Cerebellar nuclear complex (tissue), 1 donor: ENCODE measurements at places on chromosomes 7 and 10.

DNA sequence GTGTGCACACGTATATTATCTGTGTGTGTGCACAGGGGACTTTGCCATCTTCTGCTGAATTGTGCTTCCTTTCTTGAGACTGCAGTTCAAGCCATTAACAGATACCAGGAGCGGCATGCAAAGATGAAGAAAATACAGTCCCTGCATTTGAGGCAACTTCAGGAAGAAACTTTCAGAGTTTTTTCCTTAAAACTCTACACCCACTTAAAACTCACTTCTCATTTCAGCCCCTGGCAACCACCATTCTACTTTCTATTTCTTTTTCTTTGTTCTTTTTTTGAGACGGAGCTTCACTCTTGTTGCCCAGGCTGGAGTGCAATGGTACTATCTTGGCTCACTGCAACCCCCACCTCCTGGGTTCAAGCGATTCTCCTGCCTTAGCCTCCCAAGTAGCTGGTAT, 448.9 kb upstream of the ZMIZ1 start:
- no peak for DNase-seq

DNA sequence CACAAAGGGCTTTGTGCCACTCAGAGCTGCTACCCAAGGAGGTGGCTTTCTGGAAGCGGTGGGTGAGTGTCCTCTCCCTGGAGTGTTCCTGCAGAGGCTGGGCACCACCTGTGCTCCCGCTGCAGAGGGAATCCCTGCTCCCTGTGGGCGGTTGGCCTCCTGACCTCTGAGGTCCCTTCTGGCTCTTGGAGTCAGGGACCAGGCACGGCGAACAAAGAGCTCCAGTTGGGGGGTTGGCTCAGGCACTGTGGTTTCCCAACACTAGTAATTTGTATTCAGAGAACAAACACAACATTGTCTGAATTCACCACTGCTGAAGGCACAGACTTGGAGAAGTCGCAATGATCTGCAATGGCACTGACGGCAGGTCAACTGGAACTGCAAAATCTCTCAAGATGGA, 328.9 kb downstream of the PRPF18 start:
- no peak for DNase-seq

- DNase-seq: no peak
These were observed 231.0 kb upstream of the LYZL1 start for GRCh38 chr10:29057822-29058331.

GRCh38 chr7:154736389-154736788, 266.5 kb downstream of the PAXIP1 start:
- no peak for DNase-seq

- DNase-seq: no peak
These were observed 288.2 kb upstream of the ZMIZ1 start for GRCh38 chr10:78780551-78780961.

DNA sequence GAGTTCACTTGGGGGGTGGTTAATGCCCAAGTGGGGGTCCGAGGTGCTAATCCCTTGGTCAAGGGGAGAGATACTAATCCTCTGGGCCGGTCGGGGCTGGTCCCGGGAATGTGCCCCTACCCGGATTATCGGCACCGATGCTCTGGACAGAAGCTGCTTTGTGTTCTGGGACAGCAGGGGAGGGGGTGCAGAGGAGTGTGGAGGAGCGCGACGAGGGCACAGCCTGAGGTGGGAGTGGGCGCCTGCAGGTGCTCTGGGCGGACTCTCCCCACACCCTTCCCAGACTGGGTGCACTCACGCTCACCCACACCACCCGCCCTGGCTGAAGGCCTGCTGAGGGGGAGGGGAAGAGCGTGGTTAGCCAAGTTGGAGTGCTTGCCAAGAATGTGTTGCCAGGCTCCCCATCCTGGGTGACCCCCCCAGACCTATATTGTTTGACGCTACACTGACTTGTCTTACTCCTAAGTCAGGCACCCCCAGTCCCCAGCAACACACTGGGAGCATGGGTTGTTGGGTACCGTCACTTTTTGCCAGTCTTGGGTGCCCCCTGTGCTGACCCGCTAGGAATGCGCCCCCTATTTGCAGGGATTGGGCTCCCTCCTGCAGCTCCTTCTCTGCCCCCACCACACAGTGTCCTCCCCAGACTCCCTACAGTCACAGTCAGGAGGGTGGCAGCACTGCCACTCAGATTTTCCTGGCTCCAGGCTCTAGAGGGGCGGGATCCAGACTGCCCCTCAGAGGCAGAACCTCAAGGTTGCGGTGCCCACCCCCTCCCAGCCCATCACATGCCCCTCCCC, 1.2 kb downstream of the SLC4A2 start:
- DNase-seq: no peak

DNA sequence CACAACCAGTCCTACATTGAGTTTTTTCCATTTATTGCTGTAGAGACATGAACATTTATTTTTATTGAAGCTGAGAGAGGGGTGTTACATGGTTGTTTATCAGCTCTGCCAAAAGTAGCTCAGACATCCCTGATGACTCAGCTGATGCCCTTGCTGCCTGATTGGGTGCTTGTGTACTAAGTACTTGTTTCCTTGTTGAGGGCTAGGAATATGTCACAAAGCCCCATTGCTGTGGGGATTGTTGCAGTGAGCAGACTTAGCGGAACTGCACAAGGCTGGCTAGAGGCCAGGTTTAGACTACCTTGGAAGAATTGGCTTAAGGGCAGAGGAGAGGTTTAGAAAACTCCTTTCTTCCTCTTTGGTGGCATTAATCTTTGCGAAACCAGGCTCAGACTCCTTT, 110.6 kb downstream of the AUTS2 start:
- DNase-seq: no peak

DNA sequence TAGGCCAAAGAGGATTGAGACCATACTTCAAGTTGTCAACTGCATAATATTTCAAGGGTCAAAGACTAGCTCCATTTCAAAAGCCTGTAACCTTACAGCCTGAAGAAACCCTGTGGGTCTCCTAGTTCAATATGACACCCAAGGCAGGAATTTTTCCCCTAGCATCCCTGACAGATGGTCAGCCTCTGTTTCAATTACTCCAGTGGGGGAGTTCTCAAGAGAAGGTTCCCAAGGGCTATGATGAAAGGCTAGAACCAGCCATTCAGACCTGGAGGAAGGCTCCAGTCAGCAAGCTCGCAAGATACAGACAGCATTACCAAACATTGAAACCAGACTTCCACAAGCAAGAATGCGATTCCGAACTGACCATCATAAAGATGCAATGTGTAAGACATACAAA, 1.6 kb downstream of the HTR7 start:
- DNase-seq: no peak

DNA sequence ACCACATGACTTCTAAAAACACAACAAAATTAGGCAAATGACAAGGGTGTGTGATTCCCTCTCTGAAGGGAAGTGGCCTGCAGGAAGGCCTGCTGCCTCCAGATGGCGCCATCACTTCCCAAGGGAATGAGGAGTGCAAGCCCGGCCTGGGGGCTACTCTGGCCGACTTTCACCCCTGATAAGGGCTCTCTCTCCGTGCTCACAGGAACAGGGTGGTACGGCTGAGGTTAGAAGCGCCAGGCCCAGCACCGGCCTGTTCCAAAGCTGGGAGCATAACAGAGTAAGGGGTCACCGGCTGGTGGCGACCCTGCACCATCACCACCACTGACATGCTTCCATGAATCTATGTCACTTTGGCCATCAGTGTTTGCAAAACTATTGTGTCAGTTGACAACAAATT, 13.1 kb downstream of the RBP3 start:
- no peak for DNase-seq

DNA sequence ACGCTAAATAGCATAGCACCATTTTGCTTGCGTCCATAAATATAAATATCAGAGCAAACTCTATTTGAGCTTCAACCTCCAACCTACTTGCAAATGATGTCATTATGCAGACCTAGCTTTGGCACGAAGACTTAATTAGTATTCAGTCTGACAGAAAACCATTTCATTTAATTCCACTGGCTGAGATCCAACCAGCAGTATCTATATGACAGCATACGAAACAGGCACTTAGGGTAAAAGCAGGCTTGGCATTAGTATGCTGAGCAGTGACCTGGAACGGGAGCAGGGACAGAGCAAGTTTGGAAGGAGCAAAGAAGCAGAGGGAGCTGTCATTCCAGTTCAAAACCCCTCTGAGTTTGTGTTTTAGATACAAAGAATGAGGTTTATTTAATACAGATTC, 312.5 kb upstream of the CHRM2 start:
- DNase-seq: no peak
